Stimulated activated CD4-positive, alpha-beta T cell treated with anti-CD3 and anti-CD28 coated beads, Interleukin-15, amount 100 ng/mL, for 1 hour (primary cell): ENCODE measurements at places on chromosomes 7 and 10.

DNA sequence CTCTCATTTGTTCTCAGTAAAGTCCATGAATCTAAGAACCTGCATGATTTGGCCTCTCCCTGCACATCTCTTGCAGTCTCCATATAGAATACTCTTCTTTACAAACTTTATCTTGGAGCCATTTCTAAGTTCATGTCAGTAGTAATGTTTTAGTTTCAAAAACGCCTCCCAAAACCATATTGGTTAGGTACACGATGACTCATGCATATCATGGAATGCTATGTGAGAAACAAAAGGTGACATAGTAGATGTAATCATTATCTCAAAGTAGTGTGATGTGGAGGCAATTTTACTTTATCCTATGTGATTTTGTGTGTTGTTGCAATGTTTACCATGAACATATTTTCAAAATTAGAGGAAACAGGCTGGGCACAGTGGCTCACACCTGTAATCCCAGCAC is 520.7 kb downstream of the KCNMA1 start:
- no peak for DNase-seq

GRCh38 chr10:21402606-21403083 is 122.8 kb downstream of the SKIDA1 start:
- DNase-seq: no peak

- no peak for DNase-seq
Observed at GRCh38 chr10:94193466-94193924, 169.2 kb downstream of the NOC3L start.

GRCh38 chr10:47082055-47082784 is 171.0 kb downstream of the PTPN20 start:
- no peak for DNase-seq
